AML-193 (cell line): ENCODE measurements at places on chromosomes 5 and 9.

- no peak for DNase-seq
These were observed 586.9 kb downstream of the CCDC171 start for GRCh38 chr9:16139774-16140173.

GRCh38 chr5:150491876-150492275 is 16.1 kb upstream of the NDST1 start:
- no peak for DNase-seq

DNA sequence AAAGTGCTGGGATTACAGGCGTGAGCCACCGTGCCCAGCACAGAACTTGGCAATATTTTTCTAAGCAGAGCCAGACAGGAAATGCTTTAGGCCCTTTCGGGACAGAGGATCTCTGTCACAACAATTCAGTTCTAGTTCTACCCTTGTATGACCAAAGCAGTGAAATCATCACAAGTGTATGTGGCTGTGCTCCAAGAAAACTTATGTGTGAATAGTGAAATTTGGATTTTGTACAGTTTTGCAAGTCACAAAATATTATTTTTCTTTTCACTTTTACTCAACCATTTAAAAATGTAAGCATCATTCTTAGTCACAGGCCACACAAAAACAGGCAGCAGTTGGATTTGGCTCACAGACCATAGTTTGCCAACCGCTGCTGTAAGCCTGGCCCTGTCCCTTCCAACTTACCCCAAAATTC is 20.4 kb upstream of the PRUNE2 start:
- no peak for DNase-seq

DNA sequence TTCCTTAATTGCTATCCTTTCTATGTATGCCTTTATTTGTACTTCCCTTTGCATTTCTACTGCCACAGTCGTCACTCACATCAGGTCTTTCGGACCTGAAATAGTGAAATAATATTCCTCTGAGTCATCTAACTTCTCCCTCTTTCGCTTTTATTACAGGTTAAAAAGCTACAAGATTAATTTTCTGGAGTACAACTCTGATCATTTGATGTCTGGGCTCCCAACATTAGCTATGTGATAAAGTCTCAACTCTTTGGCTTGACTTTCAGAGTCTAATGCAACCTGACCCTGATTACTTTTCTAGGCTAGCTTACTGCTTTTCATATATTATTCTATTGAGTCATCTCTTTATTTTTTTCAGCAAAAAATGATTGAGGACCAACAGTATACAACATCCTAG is 638.8 kb upstream of the WWC1 start:
- no peak for DNase-seq

- DNase-seq: no peak
These were observed 472.0 kb upstream of the WWC1 start for GRCh38 chr5:167819406-167819805.

DNA sequence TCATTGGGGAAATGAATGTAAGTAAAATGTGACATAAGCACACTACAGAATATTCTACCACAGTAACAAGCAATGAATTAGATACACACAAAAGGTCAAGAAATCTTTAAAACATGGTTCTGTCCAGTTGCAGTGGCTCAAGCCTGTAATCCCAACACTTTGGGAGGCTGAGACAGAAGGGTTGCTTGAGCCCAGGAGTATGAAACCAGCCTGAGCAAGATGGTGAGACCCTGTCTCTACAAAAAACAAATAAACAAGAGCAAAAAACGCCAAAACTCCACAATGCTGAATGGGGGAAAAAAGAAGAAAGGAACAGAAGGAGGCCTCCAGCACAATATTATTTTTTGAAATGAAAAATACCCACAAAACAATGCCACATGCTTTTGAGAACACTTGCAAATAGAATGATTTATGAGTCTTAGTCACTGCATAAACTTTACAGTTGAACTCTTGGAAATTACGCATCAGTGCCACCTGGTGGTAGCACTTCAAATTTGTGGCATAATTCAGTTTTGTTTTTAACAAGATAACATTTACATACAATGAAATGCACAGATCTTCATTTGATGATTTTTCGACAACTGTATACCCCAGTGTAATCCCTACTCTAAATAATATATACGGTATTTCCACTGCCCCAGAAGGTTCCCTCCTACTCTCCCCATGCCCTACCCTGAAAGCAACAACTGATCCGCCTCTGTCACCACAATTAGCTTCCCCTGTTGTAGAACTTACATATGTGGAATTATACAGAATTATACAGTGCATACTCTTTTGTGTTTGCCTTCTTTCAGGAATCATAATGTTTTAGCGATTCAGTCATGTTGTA is 14.4 kb upstream of the SPINK4 start:
- DNase-seq: peak; percentile 68
